ENCODE measurements at places on chromosomes 5 and 9.

DNA sequence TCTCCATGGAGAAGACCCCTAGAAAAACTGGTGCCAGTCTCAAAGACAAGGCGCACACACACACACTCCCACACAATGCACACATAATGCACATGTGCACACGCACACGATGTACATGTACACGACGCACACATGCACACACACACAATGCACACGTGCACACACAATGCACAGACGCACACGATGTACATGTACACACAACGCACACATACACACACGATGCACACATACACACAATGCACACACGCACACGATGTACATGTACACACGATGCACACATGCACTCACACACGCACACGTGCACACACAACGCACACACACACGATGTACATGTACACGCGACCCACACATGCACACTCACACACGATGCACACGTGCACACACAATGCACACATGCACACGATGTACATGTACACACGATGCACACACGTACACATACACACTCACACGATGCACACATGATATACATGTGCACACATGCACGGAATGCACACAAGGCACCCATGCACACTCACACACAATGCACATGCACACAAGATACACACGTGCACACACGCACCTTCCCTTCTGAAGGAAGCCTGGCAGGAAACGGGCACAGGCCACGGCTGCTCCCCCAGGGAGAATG lies 76.5 kb downstream of the VAV2 start:
- no peak for DNase-seq

- no peak for DNase-seq
These were observed 29.0 kb upstream of the GGTA1 start for GRCh38 chr9:121528642-121529041.

GRCh38 chr9:112542593-112543292 lies 56.1 kb downstream of the KIAA1958 start:
- DNase-seq: no peak

- no peak for DNase-seq
These were observed 47.9 kb upstream of the SLC12A2 start for GRCh38 chr5:128035689-128036088.

DNA sequence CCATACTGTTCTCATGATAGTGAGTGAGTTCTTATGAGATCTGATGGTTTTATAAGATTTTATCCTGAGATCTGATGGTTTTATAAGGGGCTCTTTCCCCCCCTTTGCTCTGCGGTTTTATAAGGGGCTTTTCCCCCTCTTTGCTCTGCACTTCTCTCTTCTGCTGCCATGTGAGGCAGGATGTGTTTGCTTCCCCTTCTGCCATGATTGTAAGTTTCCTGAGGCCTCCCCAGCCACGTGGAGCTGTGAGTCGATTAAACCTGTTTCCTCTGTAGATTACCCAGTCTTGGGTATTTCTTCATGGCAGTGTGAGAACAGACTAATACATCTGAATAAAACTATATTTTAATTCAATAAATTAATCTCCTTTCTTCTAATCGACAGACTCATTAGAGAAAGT lies 64.9 kb upstream of the ZSWIM6 start:
- DNase-seq: no peak

DNA sequence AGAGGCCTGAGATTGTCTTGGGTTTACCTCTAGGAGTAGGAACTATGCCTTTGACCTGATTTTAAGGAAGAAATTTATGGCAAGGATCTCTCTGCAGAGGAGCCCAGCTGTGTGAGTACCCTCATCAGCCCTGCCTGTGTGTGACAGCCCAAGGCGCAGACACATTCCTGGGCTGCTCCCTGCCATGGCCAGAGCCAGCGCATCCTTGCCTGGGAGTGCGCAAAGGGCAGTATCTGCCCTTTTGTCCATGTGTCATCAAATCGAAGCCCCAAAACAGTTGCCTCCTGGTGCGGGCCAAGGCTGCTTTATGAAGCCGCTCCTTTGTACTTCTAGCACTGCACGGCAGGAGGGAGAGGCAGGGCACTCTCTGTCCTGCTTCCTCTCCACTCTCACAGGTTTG lies 51.9 kb downstream of the PRRT1B start:
- no peak for DNase-seq

DNA sequence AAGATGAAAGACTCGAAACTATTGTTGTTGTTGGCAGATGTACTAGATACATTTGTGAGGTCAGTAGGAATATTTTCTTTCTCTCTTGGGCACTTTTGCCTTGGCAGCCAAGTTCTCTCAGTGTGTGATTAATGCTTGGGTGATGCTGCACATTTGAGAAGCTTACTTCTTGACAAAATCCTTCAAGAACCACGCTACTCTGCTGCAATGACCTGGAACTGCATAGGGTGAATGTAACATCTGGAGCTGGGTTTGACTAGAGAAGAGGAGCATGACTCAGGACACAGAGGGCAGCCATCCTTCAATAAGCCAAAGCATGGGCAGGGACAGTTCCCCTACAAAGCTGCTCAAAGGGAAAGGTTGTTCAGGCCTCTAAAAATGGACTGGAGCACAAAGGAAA lies 75.5 kb upstream of the PUM3 start:
- DNase-seq: no peak

- peak; percentile 31 for DNase-seq
These were observed 28.8 kb downstream of the LPCAT1 start for GRCh38 chr5:1494780-1495524.

- DNase-seq: peak; percentile 75
These were observed 1.1 kb upstream of the ANXA2R start for GRCh38 chr5:43041110-43041668.

GRCh38 chr5:3179220-3179619 lies 416.4 kb upstream of the IRX1 start:
- no peak for DNase-seq

DNA sequence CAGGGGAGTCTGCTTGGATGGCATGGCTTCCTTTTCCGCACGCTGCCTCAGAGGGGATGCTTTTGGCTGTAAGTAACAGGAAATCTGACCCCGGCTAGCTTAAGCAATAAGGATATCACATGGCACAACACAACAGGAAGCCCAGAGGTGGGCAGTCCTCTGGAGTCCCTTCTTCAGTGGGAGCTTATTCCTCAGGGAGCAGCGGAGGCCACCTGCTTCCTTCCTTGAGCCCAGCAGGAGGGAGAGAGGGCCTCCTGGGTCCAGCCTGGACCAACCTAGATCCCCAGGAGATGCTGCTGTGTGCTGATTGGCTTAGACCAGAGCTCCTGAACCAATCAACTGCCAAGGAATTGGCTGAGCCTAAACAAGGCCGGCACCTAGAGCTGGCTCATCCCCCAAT lies 66.3 kb downstream of the C9orf50 start:
- DNase-seq: no peak

DNA sequence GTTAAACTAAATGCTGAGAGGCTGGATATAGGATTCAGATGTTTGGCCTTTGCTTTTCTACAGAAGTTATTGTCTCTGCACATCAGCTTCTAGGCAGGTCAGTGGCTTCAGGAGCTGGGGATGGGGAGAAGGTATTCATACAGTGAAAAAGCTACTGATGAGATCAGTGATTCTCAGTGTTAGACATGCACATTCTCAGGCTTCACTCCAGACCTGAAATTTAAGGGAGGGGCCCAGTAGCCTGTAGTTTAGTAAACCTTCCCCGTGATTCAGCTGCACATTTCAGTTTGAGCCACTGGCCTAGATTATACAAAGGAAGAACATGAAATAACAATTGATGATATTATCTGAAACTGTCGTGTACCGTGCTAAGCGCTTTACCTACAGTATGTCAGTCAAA lies 127.2 kb downstream of the ARHGAP26 start:
- DNase-seq: no peak

Measured in T-cell (primary cell).